ENCODE measurements at places on chromosomes 1 and 21.

GRCh38 chr1:231353086-231353485 is 15.0 kb downstream of the SPRTN start:
- no peak for DNase-seq

GRCh38 chr1:168110896-168111545 is 25.7 kb downstream of the GPR161 start:
- DNase-seq: no peak

- no peak for DNase-seq
Observed at GRCh38 chr1:27548858-27549719, 54.9 kb downstream of the AHDC1 start.

- DNase-seq: no peak
Observed at GRCh38 chr1:19461220-19461554, 24.2 kb downstream of the CAPZB start.

DNA sequence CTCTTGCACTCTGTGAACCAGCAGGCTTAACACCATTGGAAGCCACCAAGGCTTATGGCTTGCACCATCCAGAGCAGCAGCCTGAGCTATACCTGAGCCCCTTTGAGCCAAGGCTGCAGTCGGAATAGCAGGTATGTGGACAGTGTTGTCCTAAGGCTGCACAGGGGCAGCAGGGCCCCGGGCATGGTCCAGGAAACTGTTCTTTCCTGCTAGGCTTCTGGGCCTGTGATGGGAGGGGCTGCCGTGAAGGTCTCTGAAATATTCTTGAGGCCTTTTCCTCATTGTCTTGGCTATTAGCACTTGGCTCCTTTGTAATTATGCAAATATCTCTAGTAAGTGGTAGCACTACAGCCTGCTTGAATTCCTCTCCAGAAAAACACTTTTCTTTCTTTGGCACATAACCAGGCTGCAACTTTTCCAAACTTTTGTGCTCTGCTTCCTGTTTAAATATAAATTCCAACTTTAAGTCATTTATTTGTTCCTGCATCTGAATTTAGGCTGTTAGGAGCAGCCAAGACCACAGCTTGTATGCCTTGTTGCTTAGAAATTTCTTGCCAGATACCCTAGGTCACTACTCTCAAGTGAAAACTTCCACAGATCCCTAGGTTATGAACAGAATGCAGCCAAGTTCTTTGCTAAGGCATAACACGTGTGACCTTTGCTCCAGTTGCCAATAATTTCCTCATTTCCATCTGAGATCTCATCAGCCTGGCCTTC is 5.2 kb downstream of the KRTAP20-4 start:
- DNase-seq: no peak

GRCh38 chr1:30814292-30814691 is 56.7 kb upstream of the LAPTM5 start:
- no peak for DNase-seq
